Stimulated activated CD8-positive, alpha-beta memory T cell treated with anti-CD3 and anti-CD28 coated beads, Interleukin-2, amount 100 ng/mL, for 1 hour (primary cell): ENCODE measurements at places on chromosomes 11 and 22.

GRCh38 chr22:32364210-32364609 lies 6.5 kb downstream of the RFPL3 start:
- DNase-seq: no peak

- DNase-seq: no peak
These were observed 336.8 kb downstream of the KCNA4 start for GRCh38 chr11:29679996-29680395.

GRCh38 chr11:128484172-128484571 lies 103.2 kb downstream of the ETS1 start:
- no peak for DNase-seq

GRCh38 chr22:36409911-36410756 lies 22.4 kb upstream of the MYH9 start:
- peak; percentile 46 for DNase-seq

DNA sequence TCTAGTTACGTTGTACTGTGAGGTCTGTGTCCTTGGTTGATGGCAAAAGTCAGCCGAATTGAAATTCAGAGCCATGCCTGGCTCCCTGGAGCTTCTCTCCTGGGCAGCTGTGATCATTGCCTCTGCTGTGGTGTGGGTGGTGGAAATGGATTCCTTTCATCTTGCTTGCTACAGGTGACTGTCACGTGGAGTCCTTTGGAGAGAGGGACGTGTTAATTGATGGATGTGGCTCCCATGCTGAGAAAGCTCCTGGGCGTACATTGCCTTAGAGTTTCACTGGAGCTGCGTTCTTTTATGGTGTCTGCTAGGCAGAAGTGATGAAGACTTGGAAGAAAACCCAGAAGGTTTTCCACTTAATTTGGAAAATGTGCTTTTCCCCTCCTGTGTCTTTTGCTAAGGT lies 41.9 kb upstream of the PPP6R3 start:
- DNase-seq: no peak

- no peak for DNase-seq
These were observed 140.8 kb downstream of the SNX19 start for GRCh38 chr11:130775306-130776060.

DNA sequence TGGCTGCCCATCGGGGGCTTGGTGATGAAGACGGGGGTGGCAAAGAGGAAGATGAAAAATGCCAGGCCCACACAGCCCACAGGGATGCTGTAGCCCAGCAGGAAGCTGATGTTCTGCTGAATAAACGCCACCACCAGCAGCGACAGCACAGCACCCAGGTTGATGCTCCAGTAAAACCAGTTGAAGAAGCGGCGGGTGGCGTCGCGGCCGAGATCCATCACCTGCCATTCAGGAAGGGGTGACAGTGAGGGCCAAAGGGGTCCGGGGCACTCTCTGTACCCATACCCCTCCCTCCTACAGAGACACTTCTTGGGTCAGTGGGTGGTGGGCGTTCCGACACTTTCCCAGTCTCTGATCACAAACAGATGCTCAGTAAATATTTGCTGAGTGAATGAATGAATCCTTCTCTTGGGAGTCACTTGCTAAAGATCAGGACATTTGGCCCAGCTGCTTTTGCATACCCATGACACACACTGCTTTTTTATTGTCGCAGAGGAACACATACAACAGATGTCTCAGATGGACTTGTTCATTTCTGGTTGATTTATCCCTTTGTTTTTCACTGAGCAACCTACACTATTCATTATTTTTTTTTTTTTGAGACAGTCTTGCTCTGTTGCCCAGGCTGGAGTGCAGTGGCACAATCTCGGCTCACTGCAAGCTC lies 5.2 kb downstream of the SLC15A3 start:
- no peak for DNase-seq
